ENCODE measurements at places on chromosomes 13 and 19. TPM values are rescaled to one million over a fixed set of nuclear protein-coding genes. Genes with fewer than 3 reads are reported as not detected.

ZNF699 gene
- 5.5 TPM for total RNA-seq

ERFL gene
- not detected for total RNA-seq

TPP2 gene
- 32.2 TPM for total RNA-seq

RFPL4AL1 gene
- not detected for total RNA-seq

PRODH2 gene
- not detected for total RNA-seq

ZNF134 gene
- total RNA-seq, result 15.1 TPM

KLK15 gene
- total RNA-seq, result not detected

ZNF544 gene
- total RNA-seq, result 25.1 TPM

LRRC4B gene
- 1.2 TPM for total RNA-seq

BRME1 gene
- total RNA-seq, result 0.79 TPM

FPR1 gene
- 15.1 TPM for total RNA-seq

PRDX2 gene
- total RNA-seq, result 683 TPM

SLAIN1 gene
- total RNA-seq, result 13.0 TPM

ELAVL3 gene
- not detected for total RNA-seq

ZNF575 gene
- 2.4 TPM for total RNA-seq

ZNF471 gene
- total RNA-seq, result 7.6 TPM

LACC1 gene
- 6.6 TPM for total RNA-seq

IGFL2 gene
- total RNA-seq, result 0.43 TPM

ZNF428 gene
- total RNA-seq, result 50.6 TPM

ACP5 gene
- 8.1 TPM for total RNA-seq

KANK2 gene
- 315 TPM for total RNA-seq

IZUMO2 gene
- total RNA-seq, result not detected

PROZ gene
- total RNA-seq, result not detected

TMPRSS9 gene
- total RNA-seq, result not detected

CALR3 gene
- not detected for total RNA-seq

RASGRP4 gene
- total RNA-seq, result 1.5 TPM

CELF5 gene
- 0.20 TPM for total RNA-seq

PTH2 gene
- total RNA-seq, result not detected

EHD2 gene
- total RNA-seq, result 32.8 TPM

CEACAM20 gene
- total RNA-seq, result not detected

GFY gene
- total RNA-seq, result not detected

TNPO2 gene
- total RNA-seq, result 54.6 TPM

ICAM5 gene
- 1.6 TPM for total RNA-seq

MCEMP1 gene
- total RNA-seq, result 0.69 TPM
